Adrenal gland (tissue), 19 donors: ENCODE measurements at places on chromosomes 6 and 20. TPM values are rescaled to one million over a fixed set of nuclear protein-coding genes. Genes with fewer than 3 reads are reported as not detected.

- peaks cover 12% of the 10 kb centered on the region for H3K4me1 ChIP-seq
- DNase-seq = peak; percentile 47
- H3K27ac ChIP-seq = no peak overlapping the region
- no peaks in the 10 kb centered on the region for H3K36me3 ChIP-seq
- H3K4me3 ChIP-seq = no peak overlapping the region
These were observed 136.9 kb downstream of the PREX1 start for GRCh38 chr20:48690888-48691287.

DNA sequence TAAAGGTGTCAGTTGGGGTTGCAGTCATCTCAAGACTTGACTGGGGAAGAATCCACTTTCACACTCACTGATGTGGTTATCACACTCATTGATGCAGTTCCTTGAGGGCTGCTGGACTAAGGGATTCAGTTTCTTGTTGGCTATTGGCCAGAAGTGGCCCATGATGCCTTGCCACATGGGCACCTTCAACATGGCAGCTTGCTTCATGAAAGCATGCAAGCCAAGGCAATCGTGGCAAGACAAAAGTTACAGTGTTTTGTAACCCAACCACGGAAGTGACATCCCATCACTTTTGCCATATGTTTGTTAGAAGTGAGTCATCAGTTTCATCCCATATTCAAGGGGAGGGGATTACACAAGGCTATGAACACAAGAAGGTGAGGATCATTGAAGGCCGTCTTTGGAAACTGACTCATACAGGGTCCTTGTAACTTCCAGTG, 3.8 kb upstream of the RANBP9 start:
- H3K36me3 ChIP-seq = no peaks in the 10 kb centered on the region
- no peaks in the 10 kb centered on the region for H3K27me3 ChIP-seq
- H3K4me1 ChIP-seq = no peaks in the 10 kb centered on the region
- H3K27ac ChIP-seq = no peak overlapping the region
- no peak overlapping the region for H3K4me3 ChIP-seq

DNA sequence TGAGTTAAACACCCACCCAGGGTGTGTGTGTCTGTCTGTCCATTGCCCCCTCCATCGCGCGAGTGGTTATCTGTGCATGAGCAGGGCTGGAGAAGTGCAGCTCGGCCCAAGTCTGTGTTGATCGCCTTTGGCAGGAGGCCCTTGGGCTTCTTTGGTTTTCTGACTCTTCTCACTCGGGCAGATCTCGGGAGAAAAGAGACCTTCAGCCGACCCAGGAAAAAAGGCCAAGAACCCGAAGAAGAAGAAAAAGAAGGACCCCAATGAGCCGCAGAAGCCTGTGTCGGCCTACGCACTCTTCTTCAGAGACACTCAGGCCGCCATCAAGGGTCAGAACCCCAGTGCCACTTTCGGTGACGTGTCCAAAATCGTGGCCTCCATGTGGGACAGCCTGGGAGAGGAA, 132.9 kb downstream of the JPH2 start:
- no peaks in the 10 kb centered on the region for H3K27me3 ChIP-seq
- no peak overlapping the region for H3K27ac ChIP-seq
- no peaks in the 10 kb centered on the region for H3K36me3 ChIP-seq

- H3K36me3 ChIP-seq = no peaks in the 10 kb centered on the region
- DNase-seq = no peak
- H3K4me1 ChIP-seq = no peaks in the 10 kb centered on the region
These were observed 481.9 kb downstream of the C6orf118 start for GRCh38 chr6:164827537-164827936.

DNA sequence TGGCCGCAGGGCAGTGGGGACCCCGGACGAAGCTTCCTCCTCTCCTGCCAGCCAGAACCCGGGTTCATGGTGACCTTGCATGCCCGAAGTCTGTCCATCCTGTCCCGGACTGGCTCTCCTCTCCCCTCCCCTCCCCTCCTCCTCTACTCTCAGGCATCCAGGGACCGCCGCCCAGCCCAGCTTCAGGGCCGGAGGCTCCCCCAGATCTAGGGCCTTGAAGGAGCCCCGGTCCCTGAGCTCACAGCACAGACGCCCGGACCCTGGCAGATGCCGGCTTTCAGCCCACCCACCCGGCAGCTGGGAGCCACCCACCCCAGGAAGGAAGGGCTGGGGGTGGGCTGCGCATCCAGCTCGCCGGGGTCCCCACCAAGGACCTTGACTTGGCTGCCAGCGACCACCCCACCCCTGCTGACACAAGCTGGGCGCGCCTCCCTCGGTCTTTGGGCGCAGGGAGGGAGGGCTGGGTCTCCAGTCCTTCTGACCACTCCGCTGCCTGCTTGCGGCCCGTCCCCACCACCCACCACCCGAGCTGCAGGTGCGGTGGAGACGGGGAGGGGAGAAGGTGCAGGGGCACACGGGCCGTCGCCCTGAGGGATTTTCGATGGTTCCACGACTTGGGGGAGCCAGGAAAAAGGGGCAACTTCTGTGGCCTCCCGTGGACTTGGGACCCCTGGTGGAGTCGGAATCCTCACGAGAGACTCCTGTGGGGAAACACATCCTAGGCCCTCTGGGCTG, 5.8 kb upstream of the ABHD16B start:
- H3K36me3 ChIP-seq = no peaks in the 10 kb centered on the region
- peak overlapping the region; percentile 22 for H3K4me3 ChIP-seq
- H3K27me3 ChIP-seq = no peaks in the 10 kb centered on the region
- DNase-seq = no peak

- H3K27me3 ChIP-seq = no peaks in the 10 kb centered on the region
- DNase-seq = peak; percentile 33
- H3K27ac ChIP-seq = no peak overlapping the region
- H3K4me1 ChIP-seq = peaks cover 38% of the 10 kb centered on the region
- no peaks in the 10 kb centered on the region for H3K36me3 ChIP-seq
These were observed 960 bp downstream of the TNFRSF6B start for GRCh38 chr20:63697357-63697867.

- H3K27ac ChIP-seq = no peak overlapping the region
- H3K4me3 ChIP-seq = no peak overlapping the region
- DNase-seq = no peak
- H3K36me3 ChIP-seq = no peaks in the 10 kb centered on the region
- H3K27me3 ChIP-seq = no peaks in the 10 kb centered on the region
These were observed 15.9 kb downstream of the PFDN4 start for GRCh38 chr20:54223751-54224150.

DNA sequence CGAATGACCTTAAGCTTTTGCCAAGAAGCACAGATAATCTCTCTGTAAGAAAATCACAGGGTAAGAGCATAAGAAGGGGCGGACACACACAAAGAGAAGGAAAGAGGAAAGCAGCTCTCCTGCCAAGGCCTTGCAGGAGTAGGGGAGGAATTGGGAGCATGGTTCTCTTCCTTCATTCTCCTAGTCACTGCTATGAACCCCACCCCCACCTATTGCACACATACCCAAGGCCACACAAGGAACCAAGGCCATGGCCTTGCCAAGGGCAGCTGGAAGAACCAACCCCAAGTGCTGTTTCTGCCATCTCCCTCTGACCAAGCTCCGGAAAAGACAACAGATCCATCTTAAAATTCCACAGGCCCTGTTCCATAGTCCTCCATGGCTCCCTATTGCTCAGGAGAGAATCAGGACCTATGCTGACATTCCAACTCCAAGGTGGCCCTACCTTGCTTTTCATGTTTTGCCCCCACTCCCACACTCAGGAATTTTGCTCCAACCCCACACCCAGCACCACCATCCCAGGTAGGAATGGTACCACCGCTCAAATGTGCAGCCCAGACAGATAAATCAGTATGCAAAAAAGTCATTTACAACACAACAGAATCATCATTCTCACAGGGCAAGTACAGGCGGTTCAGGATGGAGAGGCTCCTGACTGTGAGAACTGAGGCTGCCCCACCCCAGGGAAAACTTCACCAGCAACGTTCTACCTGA, 31.3 kb downstream of the TRAM2 start:
- no peak for DNase-seq
- no peaks in the 10 kb centered on the region for H3K36me3 ChIP-seq
- peak overlapping the region; percentile 49 for H3K27ac ChIP-seq

The VSX1 gene
- total RNA-seq = not detected

The CSTF1 gene
- total RNA-seq = 31.9 TPM

The DPPA5 gene
- not detected for total RNA-seq

The BAK1 gene
- total RNA-seq = 47.2 TPM
